ENCODE measurements at places on chromosomes 16 and 17.

DNA sequence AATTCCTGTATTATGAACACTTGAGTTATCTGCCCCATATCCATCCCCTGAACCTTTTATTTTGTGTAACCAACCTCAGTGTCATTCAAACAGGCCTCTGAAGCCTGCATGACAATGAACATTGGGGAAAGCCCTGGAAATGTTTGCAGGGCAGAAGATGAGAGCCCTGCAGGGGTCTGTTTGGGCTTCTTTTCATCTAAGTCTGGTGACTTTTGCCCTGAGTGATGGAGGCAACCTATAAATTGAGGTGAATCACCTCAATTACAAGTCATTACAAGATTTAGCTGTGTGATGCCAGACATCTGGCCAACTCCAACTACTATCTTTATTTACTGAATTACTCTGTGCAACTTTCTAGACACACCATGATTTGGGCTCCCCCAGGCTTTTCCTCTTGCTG, 189.2 kb downstream of the MAF start:
- no peak for DNase-seq

DNA sequence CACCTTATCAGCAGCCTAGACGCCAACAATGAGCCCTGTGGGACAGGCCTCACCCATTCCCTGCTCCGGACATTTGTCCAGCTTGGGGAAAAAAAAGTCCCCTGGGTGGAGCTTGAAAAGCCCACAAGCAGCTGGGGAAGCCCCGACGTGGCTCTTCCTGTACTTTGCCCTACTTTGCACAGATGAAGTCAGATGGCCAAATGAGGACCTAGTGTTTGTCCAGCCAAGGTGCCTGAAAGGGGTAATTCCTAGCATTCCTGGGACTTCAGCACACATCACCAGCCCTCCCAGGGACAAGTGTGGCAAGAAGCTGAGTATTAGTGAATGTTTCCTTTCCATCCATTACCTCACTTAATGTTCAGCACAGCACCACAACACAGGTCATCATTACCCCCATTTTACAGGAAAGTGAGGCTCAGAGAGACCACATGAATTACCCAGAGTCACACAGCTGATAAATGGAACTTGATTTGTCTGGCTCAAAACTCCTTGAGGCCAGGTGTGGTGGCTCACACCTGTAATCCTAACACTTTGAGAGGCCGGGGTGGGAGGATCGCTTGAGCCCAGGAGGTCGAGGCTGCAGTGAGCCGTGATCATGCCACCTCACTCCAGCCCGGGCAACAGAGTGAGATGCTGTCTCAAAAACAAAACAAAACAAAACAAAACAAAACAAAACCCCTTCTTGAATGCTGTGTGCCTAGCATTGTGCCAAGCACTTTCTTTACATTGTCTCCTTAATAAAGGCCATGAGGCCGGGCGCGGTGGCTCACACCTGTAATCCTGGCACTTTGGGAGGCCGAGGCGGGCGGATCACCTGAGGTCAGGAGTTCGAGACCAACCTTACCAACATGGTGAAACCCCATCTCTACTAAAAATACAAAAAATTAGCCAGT, 19.9 kb upstream of the PLLP start:
- DNase-seq, result peak; percentile 84

DNA sequence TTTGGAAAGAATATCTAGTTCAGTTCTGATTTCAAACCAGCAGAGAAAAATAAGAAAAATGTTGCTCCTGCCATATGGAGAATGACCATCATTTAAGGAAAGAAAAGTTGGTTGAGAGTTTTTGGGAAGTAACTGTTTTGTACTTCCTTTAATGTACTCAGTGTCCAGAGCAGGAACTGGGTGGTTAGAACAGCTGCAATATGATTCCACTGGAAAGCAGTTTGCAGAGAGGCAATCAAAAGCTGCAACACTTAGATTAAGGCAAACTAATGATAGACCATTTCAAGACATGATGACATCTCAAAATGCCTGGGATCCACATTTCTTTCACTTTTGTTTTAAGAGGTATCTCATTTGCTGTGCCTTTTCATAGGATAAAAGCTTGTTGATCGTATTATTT, 313.3 kb upstream of the HSBP1 start:
- no peak for DNase-seq

DNA sequence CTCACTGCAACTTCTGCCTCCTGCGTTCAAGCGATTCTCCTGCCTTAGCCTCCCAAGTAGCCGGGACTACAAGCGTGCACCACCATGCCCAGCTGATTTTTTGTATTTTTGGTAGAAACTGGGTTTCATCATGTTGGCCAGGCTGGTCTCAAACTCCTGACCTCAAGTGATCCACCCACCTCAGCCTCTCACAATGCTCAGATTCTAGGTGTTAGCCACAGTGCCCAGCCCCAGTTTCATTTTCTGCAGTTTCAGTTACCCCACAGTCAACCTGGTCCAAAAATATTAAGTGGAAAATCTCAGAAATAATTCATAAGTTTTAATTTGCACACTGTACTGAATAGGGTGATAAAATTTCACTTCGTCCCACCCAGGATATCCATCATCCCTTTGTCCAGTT, 28.7 kb downstream of the KNOP1 start:
- DNase-seq, result no peak

DNA sequence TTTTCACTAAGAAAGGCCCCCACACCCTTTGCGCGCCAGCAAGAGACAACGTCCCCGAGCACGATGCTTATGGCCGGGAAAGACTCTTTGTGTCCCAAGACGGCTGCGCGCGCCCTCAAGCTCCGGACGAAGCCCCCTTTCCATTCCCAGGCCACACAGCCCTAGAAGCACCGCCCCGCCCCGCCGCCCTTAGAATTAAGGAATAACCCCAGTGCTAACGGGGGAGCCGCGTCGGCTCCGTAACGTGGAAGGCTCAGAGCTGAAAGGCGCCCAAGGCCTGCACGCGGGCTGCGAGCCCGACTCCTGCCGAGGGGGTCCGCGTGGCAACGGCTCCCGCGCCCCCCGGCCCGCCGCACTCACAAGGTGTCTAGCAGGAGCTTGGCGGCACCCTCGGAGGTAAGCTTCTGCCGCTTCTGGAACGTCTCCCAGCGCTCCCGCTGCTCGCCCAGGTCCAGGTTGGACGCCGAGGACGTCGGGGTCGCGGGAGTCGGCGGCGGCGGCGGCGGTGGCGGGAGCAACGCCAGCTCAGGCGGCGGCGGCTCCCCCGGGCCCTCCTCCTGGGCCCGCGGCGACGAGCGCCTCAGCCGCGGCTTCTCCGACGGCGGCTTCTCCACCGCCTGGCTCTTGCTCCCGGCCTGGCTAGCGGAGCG, 477 bp downstream of the CENPV start:
- no peak for DNase-seq

DNA sequence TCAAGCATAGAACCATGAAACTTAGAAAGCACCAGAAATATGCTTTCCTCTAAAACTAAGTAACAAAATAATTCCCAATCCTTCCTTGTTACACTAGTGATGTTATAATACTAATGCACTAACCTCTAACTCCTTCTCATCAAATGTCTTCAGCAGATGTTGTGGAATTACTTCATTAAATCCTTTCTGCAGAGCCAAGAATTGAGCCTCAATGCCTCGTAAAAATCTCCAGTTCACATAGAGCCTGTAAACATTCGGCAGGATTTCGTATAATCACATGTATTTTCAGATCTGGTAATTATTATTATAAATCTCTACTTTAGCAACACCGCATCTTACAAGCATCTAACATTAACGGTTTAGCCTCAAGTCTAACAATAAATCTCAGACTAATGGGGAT, 44.7 kb downstream of the CEP95 start:
- no peak for DNase-seq

DNA sequence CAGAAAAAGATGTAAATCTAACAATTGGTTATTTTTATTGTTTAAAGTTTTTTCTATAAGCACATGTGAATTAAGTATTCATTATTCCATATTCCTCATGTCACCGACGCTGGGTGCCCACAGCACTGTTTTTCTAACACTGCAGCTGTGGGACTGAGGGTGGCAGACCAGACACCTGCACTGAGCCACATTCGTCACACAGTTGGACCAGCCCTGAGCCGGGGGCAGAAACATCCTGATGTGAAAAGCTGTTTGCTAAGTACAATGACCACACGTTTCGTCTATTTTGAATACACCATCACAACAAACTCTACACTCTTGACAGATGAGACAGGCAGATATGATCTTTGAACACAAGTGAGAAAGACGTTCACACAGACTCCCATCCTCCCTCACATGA, 749.5 kb downstream of the KCNJ18 start:
- no peak for DNase-seq

GRCh38 chr17:30396129-30396528, 17.4 kb downstream of the CPD start:
- no peak for DNase-seq

DNA sequence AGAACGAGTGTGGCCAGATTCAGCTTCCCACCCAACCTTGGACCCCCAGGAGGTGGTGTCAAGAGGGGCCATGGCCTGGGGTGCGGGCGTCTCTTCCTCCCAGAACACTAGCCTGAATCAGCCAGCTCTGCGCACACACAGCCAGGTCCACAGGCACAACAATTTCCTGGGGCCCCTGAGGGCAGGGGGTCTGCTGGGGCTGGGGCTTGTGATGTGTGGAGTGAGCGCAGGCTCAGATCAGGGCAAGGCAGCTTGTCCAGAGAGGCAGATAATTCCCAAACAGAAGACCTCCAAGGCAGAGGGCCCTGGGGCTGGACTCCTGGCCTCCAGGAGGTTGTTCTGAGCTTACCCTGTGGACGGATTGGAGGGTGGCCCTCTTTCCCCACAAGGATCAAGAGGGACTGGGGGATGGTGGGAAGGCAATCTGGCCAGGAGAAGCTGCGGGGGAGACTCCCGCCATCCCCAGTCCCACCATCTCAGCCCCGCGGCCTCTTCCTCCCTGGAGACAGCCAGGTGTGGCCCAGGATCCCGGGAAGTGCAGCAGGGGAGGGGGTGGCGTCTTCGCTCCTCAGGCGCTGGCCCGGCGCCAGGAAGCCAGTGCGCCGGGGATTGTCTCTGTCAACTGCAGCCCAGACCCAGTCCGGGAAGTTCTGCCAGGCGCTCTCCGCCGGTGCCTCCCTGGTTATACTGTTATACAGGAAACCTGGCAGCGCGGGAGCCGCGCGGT, 52.0 kb upstream of the AMZ2 start:
- DNase-seq, result no peak

GRCh38 chr17:11326492-11326891, 85.5 kb downstream of the SHISA6 start:
- no peak for DNase-seq

- no peak for DNase-seq
These were observed 3.0 kb upstream of the MYO15A start for GRCh38 chr17:18105595-18105994.

GRCh38 chr17:78541488-78542206, 35.5 kb downstream of the DNAH17 start:
- no peak for DNase-seq

- no peak for DNase-seq
These were observed 58.3 kb downstream of the CYB561 start for GRCh38 chr17:63387656-63388340.

DNA sequence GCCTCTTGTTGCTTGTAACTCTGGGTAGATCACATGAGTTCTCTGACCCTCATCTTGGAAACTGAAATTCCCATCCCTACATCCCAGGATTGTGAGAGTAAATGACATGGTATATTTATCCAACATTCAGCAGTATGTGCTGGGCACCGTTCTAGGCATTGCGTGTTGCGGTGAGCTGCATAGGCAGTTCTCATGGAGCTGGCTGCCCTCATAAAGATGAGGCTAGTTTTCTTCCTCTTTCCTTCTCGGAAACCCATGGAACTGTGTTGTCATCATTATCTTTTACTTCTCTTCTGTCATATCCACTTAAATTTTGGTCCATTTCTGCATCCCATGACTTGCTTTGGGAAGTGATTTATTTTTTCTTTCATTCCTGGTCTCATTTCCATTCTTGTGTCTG, 17.2 kb downstream of the CMIP start:
- DNase-seq, result no peak

- peak; percentile 95 for DNase-seq
These were observed 86.4 kb downstream of the FOXL1 start for GRCh38 chr16:86664522-86665318.

DNA sequence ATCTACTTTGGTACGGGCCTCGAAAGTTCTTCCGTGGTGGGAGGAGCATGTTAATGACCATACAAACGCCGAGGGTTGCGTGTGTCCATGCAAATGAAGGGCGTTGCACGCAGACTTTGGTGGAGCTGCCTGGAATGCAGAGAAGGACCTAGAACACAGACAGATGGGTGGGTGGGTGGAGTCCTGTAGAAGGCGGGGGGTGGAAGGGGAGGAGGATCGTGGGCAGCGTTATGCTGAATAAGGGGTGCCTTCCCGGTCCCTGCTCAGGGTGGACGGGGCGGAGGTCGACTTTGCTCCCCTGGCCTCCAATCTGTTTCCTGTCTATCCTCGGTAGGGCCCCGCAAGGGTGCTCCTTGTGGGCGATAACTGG, 795 bp upstream of the PAQR4 start:
- no peak for DNase-seq

DNA sequence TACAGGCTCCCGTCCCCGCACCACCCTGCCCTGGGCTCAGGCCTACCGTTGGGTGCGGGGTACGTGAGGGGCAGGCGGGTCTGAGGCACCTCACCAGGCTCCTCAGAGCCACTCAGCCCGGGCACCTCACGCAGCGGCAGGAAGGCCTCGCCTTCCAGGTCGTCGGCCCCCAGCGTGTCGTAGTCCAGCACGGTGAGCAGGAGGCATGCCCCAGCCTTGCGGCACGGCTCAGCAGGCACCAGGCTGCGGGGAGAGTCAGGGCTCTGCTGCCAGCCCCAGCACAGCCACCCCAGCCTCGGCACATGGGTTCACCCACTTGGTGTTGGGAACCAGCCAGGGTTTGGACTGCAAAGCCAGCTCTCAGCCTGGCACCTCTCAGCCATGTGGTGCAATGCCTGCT, 15.5 kb downstream of the UNC13D start:
- no peak for DNase-seq

- no peak for DNase-seq
These were observed 56.5 kb downstream of the USP31 start for GRCh38 chr16:23092801-23093117.

- DNase-seq, result no peak
These were observed 183.1 kb downstream of the CYLD start for GRCh38 chr16:50924759-50925545.

GRCh38 chr17:19750020-19750572, 2.0 kb upstream of the ALDH3A1 start:
- DNase-seq, result no peak

DNA sequence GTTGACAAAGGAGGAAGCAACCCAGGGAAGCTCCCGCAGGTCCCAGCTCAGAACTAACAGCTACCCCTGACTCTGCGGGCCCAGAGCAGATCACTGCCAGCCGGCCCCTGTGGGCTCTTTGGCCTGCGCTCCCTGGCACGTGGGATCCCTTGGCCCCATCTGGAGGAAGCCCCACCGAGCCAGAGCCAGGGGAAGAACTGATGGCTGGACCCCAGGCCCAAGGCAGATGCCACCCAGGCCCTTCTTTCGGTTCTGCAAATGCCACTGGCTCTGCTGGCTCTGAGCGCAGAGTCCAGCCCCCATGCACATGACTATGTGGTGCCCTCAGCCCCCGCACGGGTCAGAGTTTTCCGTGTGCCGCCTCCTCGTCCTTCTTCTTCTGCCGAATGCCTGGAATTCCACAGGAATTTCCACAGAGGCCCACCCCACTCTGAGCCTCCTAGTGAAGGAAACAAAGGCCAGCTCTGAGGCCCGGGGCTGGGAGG, 35.8 kb upstream of the SNN start:
- DNase-seq, result peak; percentile 67

- DNase-seq, result no peak
These were observed at the start of gene ASB16 for GRCh38 chr17:44170499-44171201. TSS of gene ASB16 (plus strand) at chr17:44170704. CDS start at chr17:44170790, 86 bp downstream.
